ENCODE measurements at places on chromosomes 4 and X.

GRCh38 chr4:16110199-16110598 lies 26.4 kb upstream of the PROM1 start:
- no peak for DNase-seq

GRCh38 chr4:1556541-1557220 lies 127.4 kb downstream of the FAM53A start:
- DNase-seq: no peak

DNA sequence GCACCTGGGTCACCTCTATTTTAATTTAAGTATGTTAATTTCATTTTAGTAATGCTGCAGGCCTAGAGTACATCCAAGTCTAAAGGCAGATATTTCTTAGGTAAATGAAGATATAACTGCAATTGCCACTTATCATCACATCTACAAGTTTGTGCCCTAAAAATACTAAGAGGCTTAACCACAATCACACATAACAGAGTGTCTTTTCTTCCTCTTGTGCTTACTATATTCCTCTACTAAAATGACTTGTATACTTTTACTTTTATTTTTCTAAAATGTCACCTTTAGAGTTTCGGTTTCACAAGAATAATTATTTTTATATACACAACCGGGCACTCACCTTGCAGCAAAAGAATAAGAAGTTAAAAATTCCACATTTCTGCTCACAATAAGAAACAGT lies 77.9 kb downstream of the EFHC2 start:
- DNase-seq: no peak

DNA sequence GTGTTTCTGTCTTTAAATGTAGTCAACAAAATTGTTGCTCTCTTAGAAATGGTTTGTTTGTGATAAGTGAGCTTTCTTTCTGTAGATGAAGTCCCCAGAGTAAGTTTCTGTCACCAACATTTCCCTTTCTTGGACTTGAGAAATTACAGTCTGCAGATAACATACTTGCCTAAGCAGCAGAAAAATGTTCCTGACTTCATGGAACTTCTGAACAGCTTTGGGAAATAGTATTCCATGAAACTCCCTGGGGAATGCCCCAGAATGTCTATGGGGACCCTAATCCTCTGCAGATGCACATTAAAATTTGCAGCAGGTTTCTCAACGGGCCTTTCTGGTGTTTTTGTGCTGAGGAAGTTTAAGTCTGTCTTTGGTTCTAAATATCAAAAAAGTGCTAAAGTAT lies 38.6 kb upstream of the NEIL3 start:
- DNase-seq: no peak

- DNase-seq: no peak
These were observed 14.1 kb downstream of the PRPS2 start for GRCh38 chrX:12805333-12805732.

DNA sequence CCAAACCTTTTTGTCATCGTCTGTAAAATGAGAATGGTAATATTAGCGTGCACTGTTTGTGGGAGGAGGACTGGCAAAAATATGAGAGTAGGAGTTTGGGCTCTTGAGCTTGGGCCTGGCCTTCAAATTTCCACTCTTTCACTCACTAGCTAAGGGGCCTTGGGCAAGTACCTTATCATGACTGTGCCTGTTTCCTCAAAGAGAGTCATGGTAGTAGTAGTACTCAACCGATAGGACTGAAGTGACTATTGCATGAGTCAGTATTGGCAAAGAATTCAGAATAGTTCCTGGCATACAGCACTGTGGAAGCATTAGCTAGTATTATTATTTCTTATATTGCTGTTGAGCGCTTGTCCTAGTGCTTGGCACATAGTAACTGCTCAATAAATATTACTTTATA lies 16.0 kb upstream of the RBM3 start:
- DNase-seq: peak; percentile 11

GRCh38 chrX:19549838-19550237 lies 34.5 kb upstream of the MAP3K15 start:
- DNase-seq: no peak

GRCh38 chr4:174117445-174117844 lies 166.0 kb downstream of the FBXO8 start:
- no peak for DNase-seq

GRCh38 chr4:155570661-155571060 lies 96.0 kb upstream of the GUCY1A1 start:
- no peak for DNase-seq

GRCh38 chrX:5080791-5081190 lies 1147.9 kb downstream of the NLGN4X start:
- no peak for DNase-seq

DNA sequence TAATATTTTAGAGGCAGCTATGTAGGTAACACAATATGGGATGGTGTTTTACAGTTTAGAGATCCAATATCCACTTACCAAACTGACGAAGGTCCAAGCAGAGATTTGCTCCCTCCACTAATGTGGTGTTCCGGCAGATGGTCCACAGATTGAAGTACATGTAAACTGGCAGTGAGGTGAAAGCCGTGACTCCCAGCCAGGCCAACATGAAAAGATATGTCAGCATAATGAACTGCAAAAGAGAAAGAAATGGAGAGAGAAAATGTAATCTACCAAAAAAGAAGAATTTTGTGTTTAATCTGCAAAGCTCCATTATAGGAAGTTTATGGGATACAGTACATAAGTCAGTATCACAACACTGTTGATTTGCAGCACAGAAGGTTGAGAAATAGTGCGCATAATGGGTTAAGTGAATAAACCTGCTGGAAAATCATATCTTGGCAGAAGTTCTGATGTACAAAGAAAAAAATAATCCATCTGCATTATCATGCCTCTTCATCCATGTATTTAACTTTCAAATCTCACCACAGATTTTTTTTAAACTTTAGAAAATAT lies 160.2 kb downstream of the GPM6A start:
- DNase-seq: no peak
